ENCODE measurements at places on chromosomes 7 and 10. TPM values are rescaled to one million over a fixed set of nuclear protein-coding genes. Genes with fewer than 3 reads are reported as not detected.

DNA sequence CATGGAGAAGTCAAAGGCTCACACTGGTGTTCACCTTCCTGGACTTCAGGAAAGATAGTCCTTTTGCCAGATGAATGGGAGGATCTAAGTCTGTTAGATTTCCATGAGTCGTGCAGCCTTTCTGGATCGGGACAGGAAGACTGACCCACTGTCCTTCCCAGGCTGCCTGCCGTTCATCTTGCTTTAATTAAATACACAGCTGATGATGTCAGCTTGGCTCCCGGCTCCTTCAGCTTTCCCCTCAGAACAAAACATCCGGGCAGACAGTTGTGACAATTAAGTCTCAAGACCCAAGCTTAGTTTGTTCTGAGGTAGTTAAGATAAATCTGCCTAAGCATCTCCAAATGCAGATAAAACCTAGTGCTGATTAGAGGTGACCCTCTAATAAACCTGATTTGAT lies 58.6 kb downstream of the AUTS2 start:
- DNase-seq: no peak

DNA sequence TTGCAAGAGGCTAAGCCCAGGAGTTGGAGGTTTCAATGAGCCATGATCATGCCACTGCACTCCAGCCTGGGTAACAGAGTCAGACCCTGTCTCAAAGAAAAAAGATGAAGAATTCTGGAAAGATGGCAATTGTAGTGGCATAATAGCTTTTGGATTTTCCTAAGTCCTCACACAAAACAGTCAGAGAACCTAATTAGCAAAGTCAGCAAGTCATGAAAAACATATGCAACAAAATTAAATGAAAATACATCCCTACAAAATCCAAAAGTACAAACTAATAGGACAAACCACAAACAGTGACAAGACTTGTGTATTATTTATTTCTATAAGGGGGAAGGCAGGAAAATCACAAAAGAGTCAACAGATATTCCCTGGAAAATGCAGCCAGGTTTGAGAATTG lies 362.3 kb upstream of the PLXDC2 start:
- no peak for DNase-seq

DNA sequence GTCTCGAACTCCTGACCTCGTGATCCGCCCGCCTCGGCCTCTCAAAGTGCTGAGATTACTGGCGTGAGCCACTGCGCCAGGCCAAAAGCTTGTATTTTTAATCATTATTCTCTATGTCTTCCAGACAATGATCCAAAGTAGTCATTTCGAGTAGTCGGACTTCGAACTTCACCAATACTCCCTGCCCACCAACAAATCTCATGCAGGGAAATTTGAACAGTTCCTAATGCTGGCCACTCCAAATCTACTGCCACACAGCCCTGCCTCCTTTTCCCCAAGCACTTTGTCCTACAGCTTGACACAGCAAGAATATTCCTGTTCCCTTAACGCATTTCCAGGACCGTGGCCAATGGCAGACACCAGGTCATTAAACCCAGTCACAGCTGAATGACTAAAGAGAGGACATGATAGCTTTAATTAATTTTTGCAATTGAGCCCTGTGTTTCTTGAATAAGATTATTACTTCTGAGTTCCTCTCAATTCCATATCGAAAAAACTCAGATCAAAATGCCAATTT lies 142.3 kb upstream of the NRP1 start:
- no peak for DNase-seq

GRCh38 chr7:36088966-36089365 lies 64.1 kb upstream of the EEPD1 start:
- DNase-seq: no peak

DNA sequence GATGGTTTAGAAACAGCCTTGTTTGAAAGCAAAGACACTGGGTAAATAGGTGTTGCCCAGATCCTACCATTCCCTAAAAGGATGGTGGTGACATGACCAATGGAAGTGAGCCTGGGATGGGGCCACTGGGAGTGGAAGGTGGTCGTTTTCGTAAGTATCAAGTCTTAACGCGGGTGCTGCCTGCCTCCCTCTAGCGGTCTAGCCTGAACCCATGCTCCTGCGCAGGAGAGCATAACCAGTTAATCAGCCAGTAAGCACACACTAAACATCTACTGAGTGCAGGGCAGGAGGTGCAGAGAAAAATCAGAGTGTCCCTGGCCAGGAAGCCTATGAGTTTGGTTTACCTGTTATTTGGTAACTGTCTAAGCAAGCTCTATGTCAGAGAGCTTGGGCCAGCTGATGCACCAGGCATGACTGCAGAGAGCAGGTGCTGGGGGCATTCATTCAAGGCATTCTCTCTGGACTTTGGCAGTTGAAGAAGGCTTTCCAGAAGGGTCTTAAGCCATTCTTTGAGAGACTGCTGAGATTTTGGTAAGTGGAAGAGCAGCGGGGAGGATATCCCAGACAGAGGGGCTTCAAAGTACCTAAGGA lies 930 bp downstream of the GARIN1A start:
- peak; percentile 5 for DNase-seq

- no peak for DNase-seq
Observed at GRCh38 chr7:141410353-141411000, 140.7 kb upstream of the AGK start.

The LRIT1 gene
- not detected for polyA plus RNA-seq

The MMD2 gene
- polyA plus RNA-seq: not detected

The ZNF485 gene
- 5.9 TPM for polyA plus RNA-seq

Data from right lung (tissue), 10 donors.